ENCODE measurements at places on chromosomes 13 and 19.

DNA sequence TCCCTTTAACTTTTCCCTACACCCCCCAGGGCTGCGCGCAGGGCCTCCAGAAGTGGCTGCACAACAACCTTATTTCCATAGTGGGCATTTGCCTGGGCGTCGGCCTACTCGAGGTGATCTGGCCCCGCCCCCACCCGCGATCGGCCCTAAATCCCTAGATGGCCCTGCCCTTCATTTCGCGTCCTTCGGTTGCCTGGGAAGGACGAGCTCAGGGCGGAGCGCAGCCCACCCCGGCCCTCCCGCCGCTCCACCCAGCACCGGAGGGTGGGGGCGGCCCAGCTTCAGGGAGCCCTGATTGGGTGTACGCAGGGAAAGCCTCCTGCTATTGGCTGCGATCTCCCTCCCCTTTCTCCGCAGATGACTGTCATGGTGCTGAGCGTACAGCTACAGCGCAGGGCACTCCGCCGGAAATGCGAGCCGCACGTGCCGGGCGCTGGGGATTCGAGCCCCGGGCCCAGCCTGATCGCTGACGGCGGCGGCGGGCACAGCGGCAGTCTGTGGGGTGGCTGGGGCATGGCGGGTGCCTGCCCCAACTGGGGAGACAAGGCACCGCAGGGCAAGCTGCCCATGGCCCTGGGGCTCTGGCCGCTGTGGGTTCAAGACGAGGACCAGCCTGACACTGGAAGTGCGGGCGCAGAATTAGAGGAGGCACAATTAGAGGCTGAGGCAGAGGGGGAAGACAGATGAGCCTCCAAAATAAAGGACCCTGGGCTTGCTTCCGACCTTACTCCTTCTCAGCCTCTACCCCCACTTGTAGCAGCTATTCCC is 4.3 kb downstream of the CD37 start:
- no peak for DNase-seq

- DNase-seq, result no peak
These were observed 800 bp downstream of the RPL28 start for GRCh38 chr19:55386493-55386971.

DNA sequence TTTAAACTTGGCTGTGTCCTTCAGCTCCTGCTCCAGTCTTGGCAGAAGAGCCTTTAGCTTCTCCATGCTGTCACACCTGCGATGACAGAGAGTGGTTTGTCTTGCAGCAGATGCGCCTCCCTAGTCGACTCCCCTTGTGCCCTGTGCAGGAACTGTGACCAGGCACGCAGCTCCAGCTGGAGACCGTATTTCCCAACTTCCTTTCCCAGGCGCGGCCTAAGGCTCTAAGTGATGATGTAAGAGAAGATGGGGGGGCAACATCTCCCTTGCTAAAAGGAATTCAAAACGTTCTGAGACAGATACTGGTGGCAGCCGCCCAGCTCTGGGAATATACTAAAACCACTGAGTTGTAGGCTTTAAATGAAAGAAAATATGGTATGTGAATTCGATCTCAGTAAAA is 16.3 kb downstream of the DCUN1D2 start:
- no peak for DNase-seq

DNA sequence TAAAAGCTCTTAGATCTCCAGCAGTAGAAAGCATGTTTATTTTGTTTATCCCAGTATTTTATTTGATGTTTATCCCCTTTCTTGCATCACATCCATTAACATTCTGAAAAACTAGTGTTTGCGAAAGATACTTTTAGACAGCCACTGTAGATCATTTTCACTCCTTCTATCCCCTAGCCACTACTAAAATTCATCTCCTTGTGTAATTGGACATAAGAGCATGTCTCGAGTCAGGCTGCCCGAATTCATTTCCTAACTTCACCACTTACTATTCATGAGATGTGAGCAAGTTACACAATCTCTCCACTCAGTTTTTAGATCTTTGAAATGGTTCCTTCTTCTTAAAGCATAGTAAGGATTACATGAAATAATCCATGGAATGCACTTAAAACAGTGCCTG is 514.0 kb downstream of the KLF5 start:
- no peak for DNase-seq

DNA sequence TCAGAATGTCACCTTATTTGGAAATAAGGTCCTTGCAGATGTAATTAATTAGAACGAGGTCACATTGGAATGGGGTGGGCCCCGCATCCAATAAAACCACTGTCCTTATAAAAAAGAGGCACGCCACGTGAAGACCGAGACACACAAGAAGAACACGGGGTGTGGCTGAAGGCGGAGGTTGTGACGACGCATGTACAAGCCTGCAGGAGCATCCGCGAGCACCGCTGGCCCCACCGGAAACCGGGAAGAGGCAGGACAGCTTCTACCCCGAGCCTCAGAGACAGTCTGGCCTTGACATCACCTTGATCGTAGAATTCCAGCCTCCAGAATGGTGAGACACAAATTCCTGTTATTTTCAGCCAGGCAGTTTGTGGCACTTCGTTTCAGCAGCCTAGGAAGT is 177.9 kb downstream of the COL4A1 start:
- DNase-seq, result no peak

DNA sequence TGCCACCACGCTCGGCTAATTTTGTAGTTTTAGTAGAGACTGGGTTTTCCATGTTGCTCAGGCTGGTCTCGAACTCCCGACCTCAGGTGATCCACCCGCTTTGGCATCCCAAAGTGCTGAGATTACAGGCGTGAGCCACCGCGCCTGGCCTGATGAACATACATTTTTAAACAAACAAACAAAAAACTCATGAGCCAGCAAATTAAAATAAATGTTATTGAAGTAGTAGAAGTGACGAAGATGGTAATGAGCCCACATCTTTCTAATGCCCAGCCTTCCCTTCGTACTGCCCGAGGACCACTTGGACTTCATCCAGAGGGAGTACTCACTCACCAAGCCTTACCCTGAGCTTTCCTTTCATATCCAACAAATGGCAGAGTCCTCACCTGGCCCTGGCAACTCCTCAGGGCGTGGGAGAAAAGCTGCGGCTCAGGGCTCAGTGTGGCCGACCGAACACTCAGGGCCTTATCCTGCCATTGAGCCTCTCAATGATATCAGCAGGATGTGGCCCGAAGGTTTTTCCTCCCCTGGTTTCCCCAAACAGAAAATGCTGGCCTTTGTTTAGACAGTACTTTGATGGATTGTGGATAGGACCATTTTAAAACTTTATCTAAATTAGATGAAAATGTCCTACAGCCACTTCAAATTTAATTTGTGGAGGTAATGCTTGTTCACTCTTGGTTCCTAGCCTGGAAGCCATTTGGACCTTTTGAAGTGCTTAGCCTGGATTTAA is 22.8 kb upstream of the ABCC4 start:
- no peak for DNase-seq

- DNase-seq, result no peak
These were observed 3.7 kb downstream of the LIN37 start for GRCh38 chr19:35751839-35752745.

DNA sequence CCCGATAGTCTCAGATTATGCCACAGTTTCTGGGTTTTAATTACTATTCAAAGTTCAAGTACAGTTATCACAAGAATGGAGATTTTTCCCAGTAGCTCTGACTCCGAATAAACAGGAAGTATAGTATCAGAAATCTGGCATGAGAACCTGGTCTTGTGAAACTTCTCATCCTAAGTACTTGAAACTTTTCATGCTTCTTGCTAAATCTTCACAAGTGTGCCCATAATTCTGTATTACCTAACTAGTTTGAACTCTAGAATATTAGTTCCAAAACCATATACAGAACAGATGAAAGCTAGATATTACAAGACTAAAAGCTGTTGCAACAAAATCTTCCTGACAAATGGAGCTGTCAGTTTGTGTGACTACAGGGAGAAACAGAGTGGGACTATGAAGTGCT is 70.5 kb upstream of the CSNK1A1L start:
- no peak for DNase-seq

GRCh38 chr19:29806098-29806866 is 5.5 kb upstream of the CCNE1 start:
- no peak for DNase-seq

DNA sequence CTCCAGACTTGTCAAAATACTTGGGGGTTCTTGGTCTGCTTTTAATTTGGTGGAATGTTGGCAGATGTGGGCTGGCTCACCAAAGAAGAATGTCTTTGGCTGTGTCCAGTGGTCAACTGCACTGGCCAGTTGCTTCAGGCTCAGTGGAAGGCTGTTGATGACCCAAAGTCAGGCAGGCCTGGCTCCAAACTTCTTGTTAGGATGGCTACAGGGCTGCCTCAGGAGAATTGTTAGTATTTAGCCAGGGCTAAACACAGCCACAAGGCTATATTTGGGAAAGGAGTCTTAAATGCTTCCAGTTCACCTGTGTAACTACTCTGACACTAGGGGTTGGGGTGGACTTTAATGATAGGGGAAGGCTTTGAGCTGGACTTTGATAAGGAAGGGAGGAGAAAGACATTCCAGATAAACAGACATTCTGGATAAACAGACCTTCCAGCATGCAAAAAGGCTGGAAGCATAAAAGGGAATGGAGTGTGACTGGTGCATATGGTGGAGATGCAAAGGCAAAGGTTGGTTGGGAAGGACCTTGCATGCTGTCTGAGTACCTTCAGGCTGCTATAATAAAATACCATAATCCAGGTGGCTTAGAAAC is 116.8 kb downstream of the FOXO1 start:
- no peak for DNase-seq

DNA sequence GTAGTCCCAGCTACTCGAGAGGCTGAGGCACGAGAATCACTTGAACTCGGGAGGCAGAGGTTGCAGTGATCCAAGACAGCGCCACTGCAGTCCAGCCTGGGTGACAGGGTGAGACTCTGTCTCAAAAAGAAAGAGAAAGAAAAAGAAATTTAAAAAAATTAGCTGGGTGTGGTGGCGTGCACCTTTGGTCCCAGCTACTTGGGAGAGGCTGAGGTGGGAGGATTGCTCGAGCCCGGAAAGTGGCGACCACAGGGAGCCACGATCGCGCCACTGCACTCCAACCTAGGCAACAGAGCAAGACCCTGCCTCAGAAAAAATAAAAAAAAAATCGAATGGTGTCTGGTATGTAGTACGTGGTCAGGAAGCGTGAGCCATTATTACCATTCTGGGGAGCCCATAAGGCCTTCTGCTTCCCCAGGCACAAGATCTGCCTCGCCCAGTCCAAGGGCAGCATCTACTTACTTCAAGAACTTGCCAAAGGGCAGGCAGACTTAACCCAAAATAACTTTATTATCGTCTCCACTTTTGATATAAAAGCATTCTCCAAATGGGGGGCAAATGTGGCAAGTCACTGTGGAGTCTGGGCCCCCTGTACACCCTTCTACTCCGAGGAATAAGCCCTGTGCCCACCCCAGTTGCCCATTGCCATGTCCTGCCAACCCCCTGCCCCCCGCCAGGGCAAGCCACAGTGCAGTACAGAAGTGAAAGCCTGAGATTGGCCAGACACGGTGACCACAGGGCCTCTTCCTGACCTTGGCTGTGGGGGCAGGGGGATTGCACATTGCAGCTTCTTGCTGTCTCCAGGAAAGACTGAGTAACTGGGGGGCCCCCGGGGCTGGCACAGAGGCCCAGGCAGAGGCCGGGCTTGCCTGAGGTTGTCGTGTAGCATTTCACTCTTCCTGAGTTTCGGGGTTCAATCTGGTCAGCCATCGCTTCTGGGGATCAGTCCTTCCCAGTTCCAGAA is 12.6 kb downstream of the CCL25 start:
- DNase-seq, result no peak

DNA sequence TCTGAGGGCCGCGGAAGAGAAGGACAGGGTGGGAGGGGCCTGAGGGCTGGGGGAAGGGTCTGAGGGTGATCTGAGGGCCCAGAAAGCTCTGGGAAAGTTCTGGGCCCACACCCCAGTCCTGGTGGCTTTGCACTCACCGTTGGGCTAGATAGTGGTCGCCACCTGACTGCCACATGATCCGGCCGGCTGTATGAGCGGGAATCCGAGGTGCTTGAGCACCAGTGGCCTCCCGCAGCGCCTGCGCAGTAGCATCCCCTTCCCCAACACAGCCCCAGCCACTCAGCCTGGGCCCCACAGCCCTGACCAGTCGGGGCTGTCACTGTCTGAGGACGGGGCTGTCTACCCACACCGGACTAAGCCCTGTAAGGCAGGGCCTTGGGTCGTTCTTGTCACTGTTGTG is 15.0 kb downstream of the PRODH2 start:
- no peak for DNase-seq

DNA sequence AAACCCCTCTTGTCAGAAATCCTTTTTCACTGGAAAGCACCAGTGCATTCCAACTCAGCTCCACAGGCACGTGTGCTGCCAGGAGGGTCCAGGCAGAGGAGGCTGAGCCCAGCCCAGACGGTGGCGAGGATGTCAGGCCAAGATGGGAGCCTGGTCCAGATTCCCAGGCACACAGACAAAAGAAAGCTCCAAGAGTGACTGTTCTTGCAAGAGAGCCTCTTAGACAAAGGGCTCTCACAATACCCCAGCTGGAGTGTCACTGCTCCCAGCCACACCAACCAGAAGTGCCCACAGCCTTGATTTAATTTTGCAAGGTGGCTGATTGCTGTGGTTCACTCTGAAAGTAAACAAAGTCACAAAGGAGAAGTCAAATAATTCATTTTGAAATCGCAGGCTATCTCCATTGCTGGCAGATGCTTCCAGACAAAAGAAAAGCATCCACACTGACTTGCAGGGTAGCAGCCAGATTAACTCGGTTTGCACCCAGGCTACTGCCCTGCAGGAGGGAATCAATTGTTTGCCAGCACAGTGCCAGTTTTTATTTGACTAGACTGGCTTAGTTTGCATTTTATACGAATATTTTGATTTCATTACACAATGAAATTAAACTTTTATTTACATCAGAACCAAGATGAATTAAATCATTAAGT is 95.1 kb downstream of the RAB20 start:
- no peak for DNase-seq

GRCh38 chr13:110812121-110812868 is 98.8 kb downstream of the ING1 start:
- no peak for DNase-seq

GRCh38 chr19:29212356-29212647 is 649 bp downstream of the UQCRFS1 start:
- DNase-seq, result no peak

- no peak for DNase-seq
These were observed 1.1 kb upstream of the ZNF546 start for GRCh38 chr19:39995794-39996193.

GRCh38 chr19:51163257-51163656 is 21.2 kb downstream of the SIGLEC7 start:
- DNase-seq, result no peak

GRCh38 chr13:23966691-23967615 is 69.7 kb upstream of the C1QTNF9B start:
- no peak for DNase-seq
